Transverse colon (tissue), 4 donors: ENCODE measurements at places on chromosomes 2 and 18. TPM values are rescaled to one million over a fixed set of nuclear protein-coding genes. Genes with fewer than 3 reads are reported as not detected.
A peak's percentile ranks its signal among the peaks of the same experiment; 100 is the strongest.

GRCh38 chr18:35508030-35508429 lies 10.3 kb upstream of the INO80C start:
- DNase-seq, result no peak

DNA sequence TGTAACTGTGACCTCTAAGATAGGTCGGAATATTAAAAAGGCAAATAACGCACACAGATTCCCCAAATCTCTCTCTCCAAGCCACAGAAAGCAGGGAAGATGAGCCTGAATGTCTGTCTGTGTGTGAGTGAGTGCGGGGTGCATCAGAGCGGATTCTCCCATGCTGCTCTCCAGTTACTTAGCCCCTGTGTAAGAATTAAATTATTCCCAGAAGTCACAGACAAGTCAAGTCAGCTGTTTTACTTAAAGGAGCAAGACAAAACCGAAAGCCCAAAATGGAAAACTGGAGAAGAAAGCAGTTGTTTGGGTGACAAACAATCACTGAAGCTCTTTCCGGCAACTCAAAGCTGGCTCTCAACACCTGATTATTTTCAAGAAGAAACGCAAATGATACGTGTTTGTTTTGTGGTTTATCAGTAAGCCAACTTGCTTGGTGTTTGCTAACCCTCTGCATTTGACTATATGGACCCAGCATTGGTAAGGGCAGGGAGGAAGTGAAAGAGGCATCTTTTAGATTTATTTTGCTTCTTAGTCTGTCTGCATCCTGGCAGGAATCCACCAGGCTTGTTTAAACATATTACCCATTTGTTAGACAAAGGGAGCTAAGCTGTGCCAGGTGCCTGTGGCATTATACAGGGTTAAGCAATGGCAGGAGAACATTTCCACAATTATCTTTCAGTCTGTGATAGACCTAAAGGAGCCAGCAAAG lies 121.5 kb upstream of the CREB1 start:
- DNase-seq, result peak; percentile 9

DNA sequence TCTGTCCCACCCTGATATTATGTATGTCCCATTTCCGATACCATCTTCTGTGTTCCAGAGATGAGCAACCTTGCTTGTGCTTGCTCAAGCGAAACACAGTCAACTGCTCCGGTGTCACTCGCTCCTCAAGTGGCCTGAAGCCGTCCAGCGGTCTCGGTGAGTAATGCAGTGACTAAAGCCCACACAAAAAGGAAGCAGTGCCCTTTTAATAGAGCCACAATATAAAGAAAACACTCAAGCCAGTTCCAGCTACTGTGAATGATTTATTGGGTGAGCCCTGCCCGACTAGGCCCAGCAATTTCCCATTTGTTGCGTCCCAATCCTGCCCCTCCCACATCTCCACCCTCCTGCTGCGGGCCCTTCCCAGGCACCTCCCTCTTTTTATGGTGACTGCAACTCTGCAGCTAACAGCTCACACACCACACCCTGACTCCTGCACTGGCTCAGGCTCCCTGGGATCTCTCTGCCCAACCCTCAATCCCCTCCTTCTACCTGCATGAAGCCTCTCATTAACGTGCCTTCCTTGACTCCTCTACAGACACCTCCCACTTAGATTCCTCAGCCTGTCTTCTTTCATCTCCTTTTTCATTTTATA lies 44.2 kb upstream of the DSC1 start:
- DNase-seq, result peak; percentile 91

DNA sequence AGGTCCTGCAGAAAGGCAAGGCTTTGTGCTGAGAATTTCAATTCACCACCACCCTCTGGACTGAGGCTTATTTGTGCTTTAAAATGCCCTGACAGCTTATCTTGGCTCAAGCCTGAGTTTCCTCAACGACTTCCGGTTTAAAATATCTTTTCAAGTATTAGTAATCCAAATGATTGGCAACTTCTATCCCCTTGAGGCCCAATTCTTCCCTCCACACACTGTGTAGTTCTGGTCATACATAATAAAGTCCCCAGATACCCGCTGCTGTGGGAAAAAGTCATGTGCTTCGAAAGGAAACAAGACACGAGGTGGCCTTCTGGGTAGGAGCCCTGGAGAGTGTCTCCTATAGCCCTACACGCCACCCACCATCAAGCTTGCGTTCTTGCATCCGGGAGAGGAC lies 393.4 kb downstream of the ALK start:
- DNase-seq, result no peak

DNA sequence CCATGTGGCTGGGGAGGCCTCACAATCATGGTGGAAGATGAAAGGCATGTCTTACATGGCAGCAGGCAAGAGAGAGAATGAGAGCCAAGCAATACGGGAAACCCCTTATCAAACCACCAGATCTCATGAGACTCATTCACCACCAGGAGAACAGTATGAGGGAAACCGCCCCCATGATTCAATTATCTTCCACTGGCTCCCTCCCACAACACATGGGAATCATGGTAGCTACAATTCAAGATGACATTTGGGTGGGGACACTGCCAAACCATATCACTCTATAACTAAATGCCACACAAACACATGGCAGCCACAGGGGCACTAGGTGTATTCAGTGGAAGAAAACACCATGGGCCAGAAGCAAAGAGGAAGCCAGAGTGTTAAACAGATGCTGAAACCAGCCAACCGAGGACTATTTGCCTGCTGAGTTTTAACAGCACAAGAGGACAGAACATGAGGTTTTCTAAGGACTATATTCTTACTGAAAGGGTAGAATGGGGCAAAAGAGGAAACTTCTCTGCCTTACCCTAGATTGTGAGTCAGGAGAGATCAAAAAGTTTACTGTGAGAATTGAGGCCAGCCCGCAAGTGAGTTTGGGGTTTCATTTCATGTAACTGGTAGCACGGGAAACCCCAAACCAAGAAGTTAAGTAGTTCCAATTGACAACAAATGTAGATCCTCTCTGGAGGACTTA lies 49.2 kb downstream of the SIGLEC15 start:
- peak; percentile 18 for DNase-seq

GRCh38 chr2:130728007-130728454 lies 839 bp upstream of the GPR148 start:
- peak; percentile 12 for DNase-seq

GRCh38 chr2:68377137-68377780 lies 12.2 kb downstream of the PLEK start:
- DNase-seq, result no peak

The CUL3 gene
- total RNA-seq, result 38.2 TPM
